Pulmonary artery endothelial cell (primary cell): ENCODE measurements at places on chromosomes 1 and 21.
A peak's percentile ranks its signal among the peaks of the same experiment; 100 is the strongest.

DNA sequence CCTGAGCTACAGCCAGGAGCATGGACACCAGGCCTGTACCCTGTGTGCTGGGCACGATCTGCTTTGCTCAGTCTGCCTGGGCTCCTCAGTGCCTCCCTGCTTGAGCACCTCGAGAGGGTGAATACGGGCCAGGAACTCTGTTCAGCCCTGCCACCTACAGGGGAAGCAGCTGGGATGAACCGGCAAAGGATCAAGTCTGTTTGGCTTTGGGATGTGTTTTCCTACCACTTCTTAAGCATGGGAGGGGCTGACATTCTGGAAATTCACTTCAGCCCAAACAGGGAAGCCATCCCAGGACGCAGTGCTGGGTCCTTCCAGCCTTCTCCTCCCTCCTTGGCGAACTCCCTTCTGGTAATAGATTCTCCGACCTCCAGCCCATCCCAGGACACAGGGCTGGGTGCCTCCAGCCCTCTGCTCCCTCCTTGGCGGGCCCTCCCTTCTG, 55.8 kb upstream of the SELENON start:
- no peak for DNase-seq

- DNase-seq = peak; percentile 60
Measured at GRCh38 chr1:231279081-231279480, 38.1 kb downstream of the GNPAT start.

DNA sequence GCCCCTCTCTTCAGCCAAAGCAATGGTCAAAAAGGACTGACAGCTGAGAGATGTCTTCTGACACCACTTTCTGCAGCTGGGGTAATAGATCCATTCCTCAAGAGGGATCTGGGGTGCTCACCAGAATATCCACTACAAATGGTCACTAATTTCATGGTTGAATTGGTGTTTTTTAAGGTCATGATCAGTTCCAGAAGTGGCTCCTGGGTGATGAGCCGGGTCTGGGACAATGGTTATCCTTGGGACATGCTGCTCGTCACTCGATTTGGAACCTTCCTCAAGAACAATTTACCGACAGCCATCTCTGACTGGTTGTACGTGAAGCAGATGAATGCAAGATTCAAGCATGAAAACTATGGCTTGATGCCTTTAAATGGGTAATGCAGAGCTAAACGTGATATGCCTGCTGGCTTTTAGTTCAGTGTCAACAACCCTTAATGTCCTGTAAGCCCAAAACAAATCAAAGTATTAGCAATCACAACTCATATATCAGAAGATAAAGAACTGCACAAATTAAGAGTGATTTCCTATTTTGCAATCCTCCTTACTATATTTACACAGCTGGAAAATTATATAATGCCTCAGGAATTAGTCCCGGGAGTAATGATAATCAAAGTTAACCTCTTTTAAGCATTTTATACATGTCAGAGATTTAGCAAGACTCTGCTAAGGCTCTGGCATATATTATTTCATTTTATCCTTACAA, 20.1 kb downstream of the FMO3 start:
- no peak for DNase-seq

DNA sequence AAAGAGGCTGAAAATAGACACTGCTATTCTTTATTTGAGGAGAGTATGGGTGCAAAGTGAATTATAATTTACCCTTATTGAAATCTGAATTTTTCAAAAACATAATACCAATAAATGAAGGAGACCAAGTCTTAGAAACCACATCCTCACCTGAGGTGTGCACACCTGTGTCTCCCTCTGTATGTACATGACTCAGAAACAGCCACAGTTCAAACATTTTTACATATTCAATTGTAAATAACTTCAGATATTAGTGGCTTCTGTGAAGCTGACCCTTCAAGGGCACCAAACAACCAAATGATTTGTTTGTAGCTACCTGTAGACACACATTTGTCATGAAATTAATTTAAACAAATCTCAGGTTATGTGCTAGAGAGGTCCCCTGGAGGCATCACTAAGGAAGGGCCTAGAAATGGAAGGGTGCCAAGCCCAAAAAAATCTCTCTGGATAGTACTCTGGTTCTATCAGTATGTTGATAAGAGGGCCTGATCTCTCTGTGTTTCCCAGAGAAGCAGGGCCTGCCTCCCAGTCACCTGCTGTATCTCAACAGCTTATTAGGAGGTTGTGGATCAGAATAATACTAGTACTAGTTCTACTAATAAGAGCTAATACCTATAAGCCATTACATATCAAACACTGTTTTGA, 28.1 kb downstream of the ERI3 start:
- no peak for DNase-seq

- no peak for DNase-seq
Measured at GRCh38 chr1:27658951-27659496, 13.0 kb downstream of the IFI6 start.

DNA sequence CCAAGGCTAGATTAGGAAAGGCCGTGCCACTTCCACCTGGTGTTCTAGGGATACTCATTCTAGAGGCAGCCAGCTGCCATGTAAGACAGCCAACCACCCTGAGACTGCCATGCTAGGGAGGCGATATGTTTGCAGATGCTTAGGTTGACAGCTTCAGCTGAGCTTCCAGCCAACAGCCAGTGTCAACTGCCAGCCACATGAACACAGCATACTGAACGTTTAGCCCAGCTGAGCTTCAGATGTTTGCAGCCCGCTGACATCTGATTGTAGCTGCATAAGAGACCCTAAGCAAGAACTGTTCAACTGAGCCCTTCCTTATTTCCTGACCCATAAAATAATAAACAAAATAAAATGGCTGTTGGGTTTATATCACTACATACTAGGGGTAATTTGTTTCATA, 5.0 kb upstream of the KCNC4 start:
- DNase-seq = no peak

DNA sequence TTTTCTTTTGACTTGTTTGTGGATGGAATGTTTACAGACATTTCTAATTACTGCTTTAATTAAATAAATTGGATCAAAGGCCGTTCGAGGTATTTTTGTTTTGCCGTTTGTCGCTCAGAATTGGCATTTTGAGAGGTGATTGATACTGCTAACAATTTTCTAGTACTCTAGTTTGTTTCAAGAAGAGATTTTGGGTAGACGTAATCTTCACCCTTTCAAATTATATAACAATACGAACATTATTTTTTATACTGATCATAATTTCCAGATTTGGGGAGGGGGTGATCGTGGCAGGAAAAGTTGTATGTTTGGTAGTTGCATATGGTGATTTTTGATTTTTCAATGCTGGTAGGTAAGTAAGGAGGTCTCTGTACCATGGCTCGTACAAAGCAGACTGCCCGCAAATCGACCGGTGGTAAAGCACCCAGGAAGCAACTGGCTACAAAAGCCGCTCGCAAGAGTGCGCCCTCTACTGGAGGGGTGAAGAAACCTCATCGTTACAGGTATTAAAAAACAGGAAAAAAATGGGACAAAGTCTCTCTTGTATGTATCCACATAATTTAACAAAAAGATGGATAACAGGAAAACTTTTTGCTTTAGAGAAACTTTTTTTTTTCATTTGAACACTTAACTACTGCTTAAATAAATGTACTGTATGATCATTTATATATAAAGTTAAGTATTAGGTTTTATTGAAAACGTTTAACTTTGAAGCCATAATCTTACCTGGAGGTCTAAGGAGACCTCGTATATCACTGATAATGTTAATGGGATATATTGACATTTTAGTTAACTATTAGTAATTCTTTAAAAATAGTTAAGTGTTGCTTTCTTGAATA, 1.7 kb downstream of the H3-3A start:
- no peak for DNase-seq

GRCh38 chr21:35976929-35977328, 83.4 kb downstream of the SETD4 start:
- DNase-seq = no peak

- no peak for DNase-seq
Measured at GRCh38 chr1:77424236-77424635, 142.4 kb downstream of the AK5 start.

DNA sequence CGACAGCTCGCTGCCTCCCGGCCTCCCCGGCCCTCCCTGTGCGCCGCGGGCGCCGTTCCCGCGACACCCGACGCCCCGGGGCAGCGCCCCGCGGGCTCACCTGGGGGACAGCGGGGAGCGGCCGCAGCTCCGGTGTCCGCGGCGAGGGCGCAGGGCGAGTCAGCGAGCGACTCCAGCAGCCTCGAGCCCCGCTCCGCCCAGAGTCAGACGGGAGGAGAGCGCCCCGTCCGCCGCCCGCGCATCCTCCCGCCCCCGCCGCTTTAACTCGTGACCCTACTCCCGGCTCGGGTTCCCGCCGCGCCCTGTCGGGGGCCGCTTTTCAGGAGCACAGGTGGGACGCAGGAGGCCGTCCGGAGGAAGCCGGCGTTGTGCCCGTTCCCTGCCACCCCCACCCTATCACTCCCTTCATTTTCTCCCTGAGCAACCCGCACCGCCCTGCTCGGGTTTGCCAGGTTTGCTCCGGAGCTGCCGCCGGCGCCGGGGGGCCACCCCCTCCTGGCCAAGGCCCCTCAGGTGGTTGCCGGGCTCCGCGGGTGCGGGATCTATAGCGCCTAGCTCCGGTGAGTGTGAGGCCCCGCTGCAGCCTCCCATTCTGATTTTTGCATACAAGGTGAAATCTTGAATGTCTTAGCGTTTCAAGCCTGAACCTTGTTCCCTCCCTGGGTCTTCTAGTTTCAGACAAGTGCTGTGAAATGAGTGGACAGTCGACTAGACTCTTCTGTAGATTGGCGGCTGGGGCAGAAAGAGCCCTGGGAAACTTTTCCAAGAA, at the start of gene MCOLN3:
MCOLN3 (minus strand) TSS at position 205 of the 769 bp plus-strand sequence. CDS start 3,140 bp downstream, outside the sequence.
- no peak for DNase-seq

DNA sequence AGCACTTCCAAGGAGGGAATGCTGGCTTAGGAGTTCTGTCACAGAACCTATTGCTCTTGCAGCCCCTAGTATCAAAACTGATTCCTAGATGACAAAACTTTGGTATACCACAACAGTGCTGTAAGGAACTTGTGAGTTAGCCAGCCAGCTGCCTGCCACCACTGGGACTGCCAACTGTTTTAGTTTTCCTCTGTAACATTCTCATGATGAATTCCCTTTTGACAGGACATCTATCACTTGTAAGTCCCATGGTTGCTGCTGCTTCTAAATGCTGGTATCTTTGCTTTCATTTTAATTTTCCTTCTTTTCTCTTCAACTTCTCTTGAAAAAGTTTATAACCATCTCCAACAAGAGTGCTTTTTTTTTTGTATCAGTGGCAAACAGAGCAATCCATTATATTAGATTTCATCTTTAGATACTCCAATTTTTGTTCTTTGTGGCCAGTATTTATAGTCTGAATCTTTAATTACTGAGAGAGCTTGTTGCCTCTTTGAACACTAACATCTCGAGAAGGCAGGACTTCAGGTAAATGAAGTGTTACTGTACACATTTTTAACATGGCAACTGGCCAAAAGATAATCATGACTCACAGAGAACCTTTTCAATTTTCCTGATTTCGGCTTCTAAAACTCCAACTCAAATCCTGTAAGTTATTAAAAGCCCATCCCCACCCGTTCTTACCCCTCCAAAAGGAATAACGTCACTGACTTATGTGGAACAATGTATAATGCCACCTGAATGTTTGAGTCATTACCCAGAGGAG, 19.8 kb downstream of the DBT start:
- no peak for DNase-seq

GRCh38 chr1:235892202-235892601, 25.5 kb upstream of the LYST start:
- DNase-seq = no peak
